ENCODE measurements at places on chromosomes 12 and 14.

DNA sequence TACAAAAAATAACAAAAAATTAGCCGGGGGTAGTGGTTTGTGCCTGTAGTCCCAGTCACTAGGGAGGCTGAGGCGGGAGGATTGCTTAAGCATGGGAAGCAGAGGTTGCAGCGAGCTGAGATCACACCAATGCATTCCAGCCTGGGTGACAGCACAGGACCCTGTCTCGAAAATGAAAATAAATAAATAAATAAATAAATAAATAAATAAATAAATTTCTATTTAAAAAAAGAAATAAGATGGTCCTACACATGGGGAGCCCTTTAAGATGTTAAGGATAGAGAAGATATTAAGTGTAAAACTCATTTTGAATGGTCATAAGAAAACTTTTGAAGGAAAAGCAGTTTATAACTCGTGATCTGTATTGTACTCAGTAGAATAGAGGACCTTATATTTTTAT, 8.2 kb upstream of the MRPL42 start:
- no peak for DNase-seq

GRCh38 chr12:50397117-50397650, 775 bp upstream of the FAM186A start:
- DNase-seq, result no peak

- no peak for DNase-seq
Measured at GRCh38 chr14:38098074-38098836, 109.4 kb upstream of the SSTR1 start.

GRCh38 chr12:39619316-39619659, 315 bp downstream of the ABCD2 start:
- no peak for DNase-seq

- no peak for DNase-seq
Measured at GRCh38 chr12:33639975-33640374, 200.4 kb upstream of the SYT10 start.

GRCh38 chr14:95128140-95128539, 29.2 kb downstream of the DICER1 start:
- no peak for DNase-seq

GRCh38 chr12:76707772-76708171, 56.1 kb upstream of the ZDHHC17 start:
- no peak for DNase-seq

DNA sequence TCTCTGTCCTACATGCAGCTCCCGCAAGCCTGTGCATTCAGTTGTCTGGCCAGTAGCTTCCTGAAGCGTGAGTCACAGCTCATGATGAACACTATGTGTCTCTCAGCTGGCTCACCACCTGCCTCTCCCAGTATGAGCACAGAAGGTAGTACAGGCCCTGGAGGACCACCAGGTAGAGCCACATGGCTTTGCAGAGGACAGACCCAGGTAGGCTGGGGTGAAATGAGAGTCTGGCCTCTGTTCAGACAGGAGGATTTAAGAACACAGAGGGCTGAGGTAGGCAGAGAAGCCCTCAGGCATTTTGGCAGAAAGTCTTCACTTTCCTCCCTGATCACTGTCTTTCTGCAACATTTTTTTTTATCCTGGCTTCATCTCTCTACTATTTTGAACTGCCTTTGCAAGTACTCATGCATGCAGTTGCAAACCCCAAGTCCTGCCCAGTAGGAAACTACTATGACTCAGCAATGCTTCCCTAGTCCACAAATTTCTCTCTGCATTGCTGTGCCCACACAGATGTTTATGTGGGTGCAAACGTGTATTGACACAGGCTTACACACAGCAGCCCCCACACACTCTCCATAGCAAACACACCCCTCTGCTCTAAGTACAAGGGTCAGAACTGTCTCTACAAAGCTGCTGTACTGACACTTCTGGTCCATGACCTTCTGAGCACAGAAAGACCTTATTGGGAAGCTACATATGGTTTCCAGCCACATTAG, 7.2 kb upstream of the SDR9C7 start:
- DNase-seq, result no peak

DNA sequence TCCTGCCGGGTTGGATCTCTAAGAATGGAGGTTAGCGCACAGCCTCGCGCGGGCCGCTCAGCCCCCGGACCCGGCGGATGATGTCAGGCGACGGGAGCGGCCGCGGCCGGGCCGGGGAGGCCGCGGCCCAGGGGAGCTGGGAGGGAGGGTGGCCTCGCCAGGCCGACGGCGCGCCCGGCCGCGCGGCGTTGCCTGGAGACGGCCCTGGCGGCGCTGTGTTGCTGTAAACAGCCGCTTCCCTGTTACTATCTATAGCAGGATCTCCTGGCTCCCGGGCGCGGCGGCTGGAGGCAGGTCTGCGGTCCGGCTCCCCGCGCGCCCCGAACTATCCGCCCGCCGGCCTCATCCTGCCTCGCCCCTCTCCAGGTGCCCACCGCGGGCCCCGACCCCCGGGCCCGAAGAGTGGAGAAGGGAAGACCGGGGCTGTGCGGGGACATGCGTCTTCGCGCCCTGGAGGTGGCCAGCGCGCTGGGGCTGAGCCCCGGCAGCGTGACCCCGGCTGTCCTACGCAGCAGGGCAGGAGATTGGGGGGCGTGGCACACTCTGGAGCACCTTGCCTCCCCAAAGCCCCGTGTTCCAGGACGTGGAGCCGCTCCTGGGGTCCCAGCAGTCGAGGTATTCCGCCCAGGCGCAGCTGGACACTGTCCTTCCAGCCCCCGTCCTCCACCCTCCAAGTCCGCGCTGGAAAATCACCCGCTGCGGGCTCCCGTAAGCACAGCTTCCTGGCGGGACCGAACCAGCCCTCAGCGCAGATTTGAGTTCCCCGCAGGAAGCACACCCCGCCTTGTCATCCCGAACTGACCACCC, 1.4 kb upstream of the FOS start:
- DNase-seq, result no peak

GRCh38 chr12:292186-292585, 29.6 kb upstream of the SLC6A13 start:
- DNase-seq, result no peak

DNA sequence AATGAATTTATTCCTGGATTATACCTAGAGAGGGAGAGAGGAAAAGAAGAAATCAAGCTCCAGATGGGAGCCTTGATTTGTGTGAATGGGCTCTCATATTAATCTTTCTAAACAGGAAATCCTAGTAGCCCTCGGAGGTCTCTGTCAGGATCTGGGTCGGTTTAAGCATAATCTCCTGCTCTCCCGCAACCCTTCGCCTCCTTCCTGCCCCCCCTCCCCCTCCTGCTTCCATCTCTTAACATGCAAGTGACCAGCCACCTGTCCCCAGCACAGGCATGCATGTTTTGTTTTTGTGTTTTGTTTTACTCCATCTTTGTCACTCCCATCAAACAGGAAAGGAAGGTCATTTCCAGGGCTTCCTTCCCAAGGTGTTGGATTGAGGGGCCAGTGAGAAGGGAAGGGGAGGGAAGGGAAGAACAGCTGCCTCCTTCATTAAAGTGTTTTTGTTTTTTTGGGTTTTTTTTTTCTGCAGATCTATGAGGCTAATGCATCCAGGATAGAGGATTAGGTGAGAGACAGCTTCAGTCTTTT, 4.8 kb upstream of the KCNA5 start:
- DNase-seq, result no peak

GRCh38 chr14:99760817-99761216, 32.4 kb upstream of the EML1 start:
- no peak for DNase-seq

- DNase-seq, result no peak
Measured at GRCh38 chr12:56299308-56299852, 750 bp downstream of the CS start.

- no peak for DNase-seq
Measured at GRCh38 chr12:12147111-12147510, 76.4 kb downstream of the BCL2L14 start.

DNA sequence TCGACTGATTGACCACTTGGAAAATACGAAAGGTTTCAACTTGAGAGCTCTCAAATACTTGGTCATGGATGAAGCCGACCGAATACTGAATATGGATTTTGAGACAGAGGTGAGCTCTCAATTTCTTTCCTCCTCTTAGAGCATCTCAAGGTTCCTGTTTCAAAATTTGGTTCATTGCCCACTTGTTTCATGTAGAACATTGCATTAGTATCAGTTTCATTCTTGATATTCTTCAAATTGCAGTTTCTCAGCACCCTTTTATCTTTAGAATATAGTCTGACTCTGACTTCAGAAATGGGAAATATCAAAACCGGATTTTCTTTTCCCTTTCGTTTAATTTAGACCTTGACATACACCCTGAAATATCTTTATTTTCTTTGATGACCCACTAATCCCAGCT, 8.8 kb downstream of the DDX47 start:
- DNase-seq, result no peak

DNA sequence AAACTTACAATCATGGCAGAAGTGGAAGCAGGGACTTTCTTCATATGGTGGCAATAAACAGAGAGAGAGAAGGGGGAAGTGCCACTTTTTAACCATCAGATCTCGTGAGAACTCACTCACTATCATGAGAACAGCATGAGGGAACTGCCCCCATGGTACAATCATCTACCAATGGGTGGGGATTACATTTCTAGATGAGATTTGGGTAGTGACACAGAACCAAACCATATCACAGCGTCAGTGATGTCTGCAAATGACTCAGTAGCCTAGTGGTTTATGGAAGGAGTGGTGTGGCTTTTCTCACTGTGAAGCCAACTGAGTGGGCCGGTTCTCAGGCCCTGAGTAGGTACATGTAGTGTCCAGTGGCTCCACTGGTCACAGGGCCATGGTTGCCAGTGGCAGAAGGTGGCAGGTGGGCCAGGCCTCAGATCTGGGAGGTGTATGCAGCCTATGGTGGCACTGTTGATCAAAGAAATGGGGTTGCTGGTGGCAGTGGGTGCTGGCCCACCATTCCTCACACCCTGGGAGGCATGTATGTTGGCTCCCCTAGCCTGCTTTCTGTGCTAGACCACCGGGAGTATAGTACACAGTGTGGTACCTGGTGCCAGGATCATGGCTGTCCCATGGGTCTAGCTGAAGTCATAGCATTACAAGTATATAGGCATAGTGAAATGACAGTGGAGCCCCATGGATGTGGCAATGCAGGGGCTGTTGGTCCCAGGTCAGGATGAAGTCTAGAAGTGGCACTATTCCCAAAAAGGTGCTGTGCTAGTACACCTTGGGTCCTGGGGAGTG, 191.9 kb downstream of the NUBPL start:
- no peak for DNase-seq

DNA sequence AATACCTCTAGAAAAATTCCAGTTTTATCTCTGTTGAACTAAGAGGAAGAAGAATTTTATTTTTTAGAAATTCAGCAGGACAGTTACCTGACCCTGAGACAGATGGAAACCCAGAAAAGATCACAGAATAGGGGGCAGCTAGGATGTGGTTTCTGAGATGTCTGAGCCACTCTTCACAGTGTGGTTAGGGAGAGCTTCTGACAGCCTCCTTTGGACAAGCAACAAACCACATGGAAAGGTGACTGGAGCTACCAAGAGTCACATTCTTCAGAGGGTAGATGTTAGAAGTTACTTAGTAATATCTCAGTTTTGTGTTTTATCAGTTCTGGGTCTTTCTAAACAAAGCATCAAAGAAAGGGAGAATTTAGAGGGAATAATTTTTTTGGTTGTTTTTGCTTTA, 117.3 kb upstream of the NAP1L1 start:
- DNase-seq, result no peak
